Daoy (cell line): ENCODE measurements at places on chromosomes 1 and 21.

GRCh38 chr1:181490740-181491712 lies 7.7 kb downstream of the CACNA1E start:
- no peak for DNase-seq

- DNase-seq, result peak; percentile 29
Measured at GRCh38 chr1:173475564-173476196, 1.5 kb upstream of the PRDX6 start.

DNA sequence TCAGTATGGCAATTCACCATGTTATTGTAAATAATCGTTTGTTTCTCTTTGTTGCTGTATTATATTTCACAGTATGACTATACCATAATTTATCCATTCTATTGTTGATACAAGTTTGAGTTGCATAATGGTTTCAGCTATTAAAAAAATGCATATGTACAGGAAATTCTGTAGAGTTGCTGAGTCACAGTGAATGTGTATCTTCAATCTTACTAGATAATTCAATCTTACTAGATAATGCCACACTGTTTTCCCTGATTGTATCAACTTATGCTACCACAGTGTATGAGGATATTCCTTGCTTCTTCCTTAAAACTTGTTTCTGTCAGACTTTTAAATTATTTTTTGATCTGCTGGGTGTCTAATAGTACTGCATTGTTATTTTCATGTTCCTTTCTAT lies 3.5 kb upstream of the COA6 start:
- no peak for DNase-seq

DNA sequence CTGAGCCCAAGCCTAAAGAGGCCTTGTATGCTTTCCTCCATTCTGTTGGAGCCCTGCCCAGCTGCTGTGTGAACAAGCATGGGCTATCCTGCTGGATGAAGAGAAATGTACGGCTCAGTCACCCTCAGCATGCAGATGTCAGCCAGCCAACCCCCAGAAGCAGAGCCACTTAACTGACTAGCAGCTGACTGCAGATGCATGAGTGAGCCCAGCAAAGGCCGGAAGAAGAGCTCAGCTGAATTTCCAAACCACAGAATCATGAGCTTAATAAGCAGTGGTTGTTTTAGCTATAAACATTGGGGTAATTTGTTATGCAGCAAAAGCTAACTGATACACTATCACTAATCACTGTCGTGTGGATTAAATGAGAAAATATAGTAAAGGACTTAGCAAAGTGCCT lies 39.0 kb downstream of the FOXO6 start:
- no peak for DNase-seq

- peak; percentile 54 for DNase-seq
Measured at GRCh38 chr1:107964336-107965109, 457 bp downstream of the VAV3 start.

GRCh38 chr1:239575113-239575512 lies 188.7 kb downstream of the CHRM3 start:
- DNase-seq, result no peak

GRCh38 chr1:89546934-89547562 lies 22.4 kb downstream of the LRRC8B start:
- DNase-seq, result no peak

GRCh38 chr1:61028136-61028535 lies 54.2 kb upstream of the NFIA start:
- no peak for DNase-seq

GRCh38 chr1:4126731-4127591 lies 226.9 kb upstream of the C1orf174 start:
- DNase-seq, result no peak

DNA sequence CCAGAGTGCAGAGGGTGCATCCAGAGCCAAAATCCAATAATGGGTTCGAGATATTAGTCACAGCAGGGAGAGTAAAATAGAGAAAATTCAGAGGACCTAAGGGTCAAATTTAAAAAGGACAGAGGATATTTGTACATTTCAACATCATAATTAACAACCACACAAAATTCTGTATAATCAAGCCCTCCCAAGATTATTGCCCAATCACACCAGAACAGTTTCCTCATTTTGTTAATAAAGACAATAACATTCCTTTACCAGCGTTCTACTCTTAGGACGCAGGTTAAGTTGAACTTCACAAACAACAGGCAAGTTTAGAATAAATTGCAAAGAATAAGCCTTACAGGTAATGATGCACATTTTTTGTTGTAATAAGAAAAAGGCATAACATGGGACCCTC lies 462.8 kb downstream of the PTPRC start:
- no peak for DNase-seq

DNA sequence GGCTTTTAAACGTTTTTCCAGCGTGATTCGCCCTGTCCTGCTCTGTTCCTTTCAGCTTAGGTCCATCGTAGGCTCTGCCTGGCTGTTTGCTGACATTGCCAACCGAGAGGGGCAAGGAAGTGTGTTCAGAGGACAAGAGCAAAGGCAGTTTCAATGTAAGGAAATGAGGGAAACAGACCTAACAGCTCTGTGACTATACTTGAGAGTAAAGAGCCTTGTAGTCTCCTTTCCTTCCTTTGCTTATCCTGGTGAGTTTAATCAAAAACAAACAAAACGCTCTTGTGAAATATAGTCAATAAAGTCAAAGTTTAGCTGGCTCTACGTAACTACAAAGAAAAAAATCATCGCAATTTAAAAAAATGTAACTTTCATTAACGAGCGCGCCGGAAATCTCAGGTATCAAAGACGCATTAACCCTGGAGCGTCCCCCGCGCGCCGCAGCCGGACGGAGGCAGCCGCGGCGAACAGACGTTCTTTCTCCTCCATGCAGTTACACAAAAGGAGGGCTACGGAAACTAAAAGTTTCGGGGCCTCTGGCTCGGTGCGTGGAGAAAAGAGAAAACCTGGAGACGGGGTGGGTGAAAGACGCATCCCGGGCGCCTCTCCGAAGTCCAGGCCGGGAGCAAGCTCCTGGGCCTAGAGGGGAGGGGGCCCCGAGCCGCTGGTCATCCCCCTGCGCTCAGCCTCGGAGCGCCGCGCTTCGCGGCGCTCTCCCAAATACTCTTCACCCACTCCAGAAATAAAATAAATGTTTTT lies 617 bp upstream of the ADGRL2 start:
- peak; percentile 80 for DNase-seq

- peak; percentile 19 for DNase-seq
Measured at GRCh38 chr1:48552420-48552819, 80.4 kb upstream of the SPATA6 start.

- DNase-seq, result peak; percentile 20
Measured at GRCh38 chr1:25617625-25618432, 1.2 kb downstream of the MAN1C1 start.

- DNase-seq, result no peak
Measured at GRCh38 chr21:34606051-34606450, 8.9 kb downstream of the RCAN1 start.

DNA sequence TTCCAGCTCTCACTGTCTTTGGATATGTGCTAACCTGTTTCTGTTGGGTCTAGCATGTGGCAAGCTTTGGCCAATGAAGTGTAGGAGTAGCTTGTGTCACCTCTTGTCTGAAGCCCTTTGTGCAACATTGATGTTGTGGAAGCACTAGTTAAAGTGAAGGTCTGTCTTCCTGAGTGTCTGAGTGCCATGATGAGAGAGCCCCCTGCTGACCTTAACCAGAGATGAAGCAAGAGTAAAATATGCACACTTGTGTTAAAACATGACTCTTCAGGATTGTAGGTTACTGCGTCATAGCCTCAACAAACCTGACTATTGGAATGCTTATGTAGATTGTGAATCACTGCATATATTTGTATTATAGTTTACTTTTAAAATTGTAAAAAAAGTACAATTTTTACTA lies 103.7 kb downstream of the NCAM2 start:
- peak; percentile 18 for DNase-seq

DNA sequence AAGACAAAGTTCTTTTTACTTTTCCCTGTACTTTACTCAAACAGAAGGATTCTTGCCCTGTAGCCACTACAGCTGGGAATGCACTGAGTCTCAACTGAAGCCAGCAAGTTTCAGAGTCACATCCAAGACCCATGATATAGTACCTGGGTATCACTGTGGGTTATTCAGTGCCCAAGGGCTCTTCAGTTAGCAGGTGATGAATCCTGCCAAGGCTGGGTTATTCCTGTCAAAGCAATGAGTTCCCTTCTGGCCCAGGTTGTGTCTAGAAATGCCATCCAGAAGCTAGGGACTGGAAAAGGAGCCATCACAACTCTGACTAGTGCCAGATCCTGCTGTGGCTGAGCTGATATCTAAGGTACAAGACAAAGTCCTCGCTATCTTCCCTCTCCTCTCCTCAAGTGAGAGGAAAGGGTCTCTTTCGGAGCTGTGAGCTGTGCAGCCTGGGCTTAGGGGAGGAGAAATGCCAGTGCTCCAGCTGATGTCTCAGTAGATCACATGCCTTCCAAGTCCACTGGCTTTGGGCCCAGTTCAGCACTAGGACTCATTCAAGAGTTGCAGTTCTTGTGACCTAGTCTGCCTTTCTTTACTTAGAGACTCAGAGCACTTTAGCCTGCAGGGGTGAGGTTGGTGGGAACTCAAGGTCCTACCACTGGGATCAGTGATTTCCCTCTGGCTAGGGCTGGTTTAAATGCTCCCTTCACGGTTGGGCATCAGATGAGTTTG lies 369.4 kb downstream of the TBX15 start:
- DNase-seq, result no peak

- no peak for DNase-seq
Measured at GRCh38 chr1:29047142-29047541, 76.6 kb downstream of the TMEM200B start.

DNA sequence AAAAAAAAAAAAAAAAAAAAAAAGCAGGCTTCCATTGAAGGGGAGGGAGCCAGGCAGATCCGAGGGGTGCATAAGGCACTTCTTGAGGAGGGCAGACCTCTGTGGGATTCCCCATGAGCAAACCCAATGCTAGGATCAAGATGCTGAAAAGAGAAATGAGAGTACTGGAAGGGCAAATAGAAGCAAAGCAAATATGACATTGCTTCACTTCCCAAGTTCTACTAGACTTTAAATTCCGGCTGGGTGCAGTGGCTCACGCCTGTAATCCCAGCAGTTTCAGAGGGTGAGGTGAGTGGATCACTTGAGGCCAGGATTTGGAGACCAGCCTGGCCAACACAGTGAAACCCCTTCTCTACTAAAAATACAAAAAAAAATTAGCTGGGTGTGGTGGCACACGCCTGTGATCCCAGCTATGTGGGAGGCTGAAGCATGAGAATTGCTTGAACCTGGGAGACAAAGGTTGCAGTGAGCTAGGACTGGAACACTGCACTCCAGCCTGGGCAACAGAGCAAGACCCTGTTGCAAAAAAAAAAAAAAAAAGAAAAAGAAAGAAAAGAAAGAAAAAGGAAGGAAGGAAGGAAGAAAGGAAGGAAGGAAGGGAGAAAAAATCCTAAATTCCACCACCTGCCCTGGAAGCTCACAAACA lies 23.1 kb upstream of the PALMD start:
- no peak for DNase-seq

DNA sequence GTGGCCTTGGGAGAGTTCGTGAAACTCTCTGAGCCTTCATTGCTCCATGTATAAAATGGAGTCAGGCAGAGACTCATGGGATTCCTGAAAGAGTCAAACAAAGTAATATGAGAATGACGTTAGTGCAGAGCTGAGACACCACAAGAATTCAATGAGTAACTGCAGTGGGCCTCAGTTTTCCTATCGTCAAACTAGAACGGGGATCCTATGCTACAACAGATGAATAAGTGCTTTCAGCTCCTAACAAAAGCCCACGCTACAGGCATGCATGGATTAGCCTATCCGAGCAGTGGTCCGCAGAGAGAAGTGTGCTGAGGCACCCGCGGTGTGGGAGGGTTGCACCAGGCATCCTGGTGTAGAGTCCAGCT lies 124.7 kb downstream of the SYF2 start:
- DNase-seq, result no peak

- no peak for DNase-seq
Measured at GRCh38 chr1:21569820-21570527, 60.8 kb downstream of the ALPL start.

- no peak for DNase-seq
Measured at GRCh38 chr1:36884801-36885200, 149.5 kb downstream of the GRIK3 start.

GRCh38 chr21:23524685-23525084 lies 2082.6 kb downstream of the MRPL39 start:
- no peak for DNase-seq

DNA sequence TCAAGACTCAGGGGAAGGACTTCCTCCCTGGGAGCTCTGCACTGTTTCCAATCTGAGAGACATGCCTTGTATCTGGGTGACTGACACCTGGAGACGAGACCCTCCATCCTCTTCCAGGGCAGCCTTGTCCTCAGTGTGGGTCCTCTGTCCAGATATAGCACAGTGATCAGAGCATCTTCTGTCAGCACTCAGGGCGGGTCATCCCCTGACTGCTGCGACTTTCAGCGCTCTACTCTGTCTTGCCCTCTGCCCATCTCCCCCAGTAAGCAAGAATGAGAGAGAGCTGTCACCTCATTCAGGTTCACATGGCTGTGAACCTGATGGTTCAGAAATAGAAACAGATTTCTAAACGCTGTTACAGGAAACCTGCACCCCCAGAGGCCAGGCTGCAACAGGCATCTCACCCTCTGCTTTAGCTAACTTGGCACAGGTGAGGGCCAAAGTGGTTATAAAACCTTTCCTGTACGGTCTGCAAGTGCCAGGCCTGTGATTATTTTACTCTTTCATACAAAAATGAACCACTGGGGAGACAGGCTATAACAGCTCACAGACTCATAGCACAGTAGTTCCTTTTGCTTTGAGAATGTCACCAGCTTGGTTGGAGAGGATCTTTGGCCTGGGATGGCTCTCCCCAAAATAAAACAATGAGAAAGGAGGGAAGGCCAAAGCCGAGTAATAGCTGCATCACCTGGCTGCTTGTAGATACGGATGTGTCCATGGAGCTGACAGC lies 11.4 kb upstream of the TENT5C start:
- no peak for DNase-seq

DNA sequence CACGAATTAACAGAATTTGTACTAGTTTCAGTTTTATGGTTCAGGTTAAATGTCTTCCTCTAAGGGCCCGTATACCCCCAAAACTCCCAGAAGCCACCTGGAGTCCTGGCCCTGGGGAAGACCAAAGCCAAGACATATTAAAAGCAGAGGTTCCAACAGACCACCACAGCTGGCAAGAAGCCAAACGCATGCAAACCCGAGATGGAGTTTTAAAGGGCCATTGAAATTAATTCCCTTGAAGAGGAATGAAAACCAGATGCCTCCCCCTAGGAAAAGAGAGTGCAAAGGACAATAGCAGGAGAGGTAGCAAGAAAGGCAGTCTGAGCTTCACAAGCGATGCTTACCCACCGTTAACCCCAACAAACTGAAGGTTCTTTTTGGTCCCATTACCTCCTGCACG lies 48.1 kb downstream of the KANK4 start:
- DNase-seq, result no peak

GRCh38 chr1:230149751-230150584 lies 82.9 kb downstream of the GALNT2 start:
- DNase-seq, result no peak

GRCh38 chr1:21537511-21537931 lies 28.3 kb downstream of the ALPL start:
- no peak for DNase-seq

GRCh38 chr1:220768126-220768601 lies 18.5 kb upstream of the MTARC1 start:
- DNase-seq, result no peak
